ENCODE measurements at places on chromosomes 13 and 19. TPM values are rescaled to one million over a fixed set of nuclear protein-coding genes. Genes with fewer than 3 reads are reported as not detected.

The CCDC169 gene
- 0.27 TPM for total RNA-seq

GRCh38 chr13:24244802-24245201 lies 64.6 kb upstream of the C1QTNF9 start:
- no peak for DNase-seq

DNA sequence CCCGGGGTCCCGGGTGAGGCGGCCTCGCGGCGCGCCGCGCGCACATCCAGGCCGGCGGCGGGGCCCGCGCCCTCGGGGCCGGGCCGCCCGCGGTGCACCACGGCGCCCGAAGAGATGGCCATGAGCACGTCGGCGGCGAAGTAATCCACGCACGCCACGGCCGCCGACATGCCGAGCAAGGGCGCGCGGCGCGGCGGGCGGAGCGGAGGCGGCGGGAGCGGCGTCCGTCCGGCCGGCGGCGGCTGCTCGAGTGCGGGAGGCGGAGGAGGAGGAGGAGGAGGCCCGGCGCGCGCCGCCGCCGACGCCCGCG lies at the start of gene KLF16:
Gene KLF16 (minus strand): TSS at position 252 of the 310 bp plus-strand sequence. CDS start 82 bp downstream, at position 170.
- no peak for DNase-seq

DNA sequence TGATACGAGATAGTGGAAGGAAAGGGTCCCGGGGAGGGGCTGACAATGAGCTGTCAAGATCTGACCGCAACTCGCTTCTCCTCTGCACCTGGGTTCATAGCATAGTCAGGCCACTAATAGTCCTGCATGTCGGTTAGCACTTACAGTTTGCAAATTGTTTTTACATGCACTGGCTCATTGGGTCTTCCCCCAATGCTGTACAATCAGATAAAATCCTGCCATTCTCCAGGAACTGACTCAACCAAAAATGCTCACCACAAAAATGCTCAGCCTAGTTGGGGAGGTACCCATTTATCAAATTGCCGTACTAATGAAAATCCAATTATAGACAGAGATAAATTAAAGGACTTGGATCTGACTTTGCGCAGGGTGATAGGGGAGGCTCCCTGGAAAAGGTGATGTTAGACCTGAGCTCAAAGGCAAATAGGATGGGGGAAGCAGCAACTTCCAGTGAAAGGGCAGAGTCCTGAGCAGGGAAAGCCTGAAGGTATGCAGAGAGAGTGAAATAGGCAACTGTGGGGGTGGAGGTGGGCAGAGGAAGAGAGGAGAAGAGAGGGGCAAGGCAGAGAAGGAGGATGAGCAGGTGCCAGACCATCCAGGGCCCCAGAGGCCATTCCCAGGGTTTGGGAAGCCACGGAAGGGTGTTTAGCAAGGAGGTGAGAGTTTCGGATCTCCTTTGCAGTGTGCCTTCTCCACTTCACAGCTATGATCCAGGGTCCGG lies 326.1 kb upstream of the TSHZ3 start:
- DNase-seq = no peak

DNA sequence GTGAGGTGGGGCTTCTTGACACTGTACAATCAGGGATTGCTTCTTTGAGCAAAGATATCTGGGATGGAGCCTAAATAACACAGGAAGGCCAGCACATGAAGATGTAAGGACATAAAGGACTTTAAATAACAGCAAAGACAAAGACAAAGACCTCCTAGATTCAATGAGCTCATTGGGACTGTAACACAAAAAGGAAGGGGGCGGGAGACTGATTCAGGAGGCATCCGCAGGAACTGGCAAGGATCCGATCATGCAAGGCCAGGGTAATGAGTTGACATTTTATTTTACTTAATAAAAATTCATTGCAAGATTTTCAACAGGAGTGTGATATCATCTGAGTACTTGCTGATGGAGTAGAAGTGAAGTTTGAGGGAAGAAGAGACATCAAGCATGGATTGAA lies 121.5 kb downstream of the LHFPL6 start:
- no peak for DNase-seq

Measured in left ventricle myocardium superior (tissue), 1 donor.